Sigmoid colon (tissue), 7 donors: ENCODE measurements at places on chromosomes 6 and 20. TPM values are rescaled to one million over a fixed set of nuclear protein-coding genes. Genes with fewer than 3 reads are reported as not detected.

- DNase-seq: no peak
These were observed 71.8 kb upstream of the FBXO30 start for GRCh38 chr6:145886228-145886956.

DNA sequence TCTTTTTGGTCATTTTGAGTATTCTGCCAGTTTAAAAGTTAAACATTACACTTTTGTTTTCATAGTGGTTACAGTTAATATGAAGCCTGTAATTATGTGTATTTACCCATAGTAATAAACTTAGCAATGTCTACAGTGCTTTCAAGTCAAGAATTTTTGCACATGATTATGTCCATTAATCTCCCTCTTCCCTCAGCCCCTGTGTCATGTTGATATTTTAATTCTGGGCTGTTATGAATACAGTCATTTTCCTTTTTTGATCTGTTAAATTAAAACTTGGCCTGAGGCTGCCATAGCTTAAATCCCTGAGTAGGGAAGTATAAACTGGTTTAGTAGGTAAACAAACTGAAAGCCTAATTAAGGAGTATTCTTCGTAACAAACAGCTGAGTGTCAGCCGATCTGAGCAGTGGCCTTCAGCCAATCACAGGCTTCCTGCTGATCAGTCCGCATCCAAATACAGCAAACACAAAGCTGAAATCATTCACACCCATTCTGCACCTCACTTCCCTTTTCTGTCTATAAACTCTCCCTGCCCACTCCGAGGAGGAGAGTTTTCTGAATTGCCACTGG is 9.5 kb upstream of the SFT2D1 start:
- DNase-seq: no peak

DNA sequence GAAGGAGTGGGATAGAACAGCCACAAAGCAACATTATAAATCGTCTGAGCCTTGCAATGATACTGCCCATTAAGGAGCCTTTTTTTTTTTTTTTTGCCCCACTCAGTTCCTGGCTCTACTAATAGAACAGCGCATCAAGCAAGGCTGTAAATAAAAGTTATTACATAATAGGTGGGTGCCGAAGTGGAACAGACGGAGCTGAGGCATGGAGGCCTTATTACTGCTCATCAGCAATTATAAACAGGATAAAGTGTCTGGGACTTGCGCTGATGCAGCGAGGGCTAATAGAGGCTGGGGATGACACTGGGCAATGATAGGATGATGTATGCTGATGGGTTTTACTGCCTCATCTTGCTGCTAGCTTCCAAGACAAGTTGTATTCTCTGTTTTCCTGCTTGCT is 272.1 kb downstream of the ZFAND3 start:
- DNase-seq: peak; percentile 65

EHMT2 gene
- total RNA-seq: 34.3 TPM

DNA sequence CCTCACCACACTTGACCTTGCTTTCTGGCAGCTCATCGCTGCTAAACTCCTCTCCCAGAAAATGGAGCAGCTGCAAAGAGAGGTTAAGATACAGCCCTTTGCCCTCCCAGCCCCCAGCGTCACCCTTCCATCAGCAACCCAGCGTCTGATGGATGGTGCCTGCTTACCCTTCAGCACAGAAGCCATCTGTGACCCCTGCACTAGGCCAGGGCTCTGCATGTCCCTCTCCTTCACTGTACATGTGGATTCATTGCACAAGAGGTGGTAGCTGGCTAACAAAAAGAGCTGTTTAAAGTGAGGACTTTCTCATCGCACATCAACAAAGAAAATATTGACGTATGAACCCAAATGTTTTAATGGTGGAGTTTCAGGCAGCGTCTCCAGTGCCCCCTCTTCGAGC is 12.3 kb downstream of the LBP start:
- DNase-seq: no peak

BEND3 gene
- 0.82 TPM for total RNA-seq

BPIFA1 gene
- not detected for total RNA-seq

DNA sequence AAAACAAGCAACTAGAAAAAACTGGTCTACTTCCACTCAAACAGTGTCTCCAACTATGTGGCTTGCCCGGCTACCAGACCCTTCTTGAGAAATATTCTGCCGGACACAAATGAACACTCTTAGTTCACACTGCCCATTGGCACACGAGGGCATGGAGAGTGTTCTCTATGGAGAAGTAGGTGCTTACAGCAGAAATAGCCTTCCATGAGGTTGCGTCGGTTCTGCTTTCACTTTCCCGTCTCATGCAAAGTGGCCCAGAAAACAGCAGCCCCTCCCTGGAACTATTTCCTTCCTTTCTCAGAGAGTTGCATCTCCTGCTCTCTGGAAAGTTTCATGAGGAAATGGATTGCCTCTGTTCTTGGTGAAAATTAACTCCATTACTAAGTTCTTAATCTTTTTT is 9.5 kb upstream of the HLA-DOA start:
- peak; percentile 87 for DNase-seq

- no peak for DNase-seq
These were observed 63.1 kb downstream of the MYH7B start for GRCh38 chr20:35018590-35019371.

GRCh38 chr20:57781901-57782300 is 72.1 kb upstream of the PMEPA1 start:
- no peak for DNase-seq

DNA sequence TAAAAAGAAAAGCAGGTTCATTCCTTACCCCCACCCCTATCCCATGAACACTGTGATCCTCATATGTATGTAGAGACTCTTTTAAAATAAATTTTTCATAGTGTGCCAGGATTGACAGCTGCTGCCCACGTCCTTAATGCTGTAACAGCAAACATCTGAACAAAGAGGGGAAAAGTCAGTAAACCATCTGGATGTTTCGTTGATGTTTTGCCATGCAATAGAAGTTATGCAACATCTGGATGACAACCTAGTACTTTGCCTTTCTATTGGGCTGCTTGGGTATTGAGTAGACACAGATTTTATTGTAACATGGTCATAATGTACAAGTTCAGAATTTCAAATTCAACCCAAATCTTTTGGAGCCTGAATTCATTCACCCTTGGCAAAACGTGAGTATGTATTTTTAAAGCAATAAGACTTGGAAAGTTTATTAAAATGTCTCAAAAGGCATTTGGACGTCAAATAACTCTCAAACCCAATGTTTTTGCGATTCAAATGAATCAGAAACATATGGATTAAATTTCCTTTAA is 500.3 kb downstream of the DHX35 start:
- no peak for DNase-seq

DNA sequence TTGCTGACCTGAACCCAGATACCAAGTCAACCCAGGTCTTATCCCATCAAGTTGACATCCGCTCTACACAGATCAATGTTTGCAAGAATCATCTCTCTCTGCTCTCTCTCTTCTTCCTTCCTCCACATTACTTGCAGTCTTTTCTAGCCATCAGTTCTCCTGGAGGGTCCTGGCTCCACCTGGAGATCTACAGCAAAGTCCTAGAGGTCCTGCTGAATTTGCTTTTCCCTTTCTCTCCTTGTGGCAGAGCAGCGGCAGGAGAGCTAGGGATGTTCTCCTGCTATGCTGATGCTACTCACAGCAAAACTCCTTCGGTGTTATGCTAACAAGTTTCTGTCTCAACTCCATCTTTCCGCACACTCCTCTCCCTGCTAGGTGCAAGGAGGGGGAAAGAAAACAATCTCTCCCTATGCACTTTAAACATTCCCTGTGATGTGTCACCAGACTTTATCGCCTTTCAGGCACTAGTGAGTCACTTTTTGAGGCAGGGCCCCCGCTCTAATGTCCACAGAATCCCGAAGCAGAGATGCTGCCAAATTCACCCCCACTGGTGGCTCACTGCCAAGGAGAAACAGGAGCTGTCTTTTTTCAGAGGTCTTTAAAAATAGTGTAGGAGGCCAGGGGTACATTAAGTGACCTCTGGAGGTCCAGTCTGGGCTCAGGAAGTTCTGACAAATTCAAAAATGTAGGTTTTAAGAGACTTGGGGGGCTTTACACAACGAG is 62.6 kb downstream of the FAM50B start:
- peak; percentile 72 for DNase-seq

- DNase-seq: peak; percentile 56
These were observed 19.1 kb upstream of the NNAT start for GRCh38 chr20:37501940-37502339.

- no peak for DNase-seq
These were observed 631 bp upstream of the PGBD1 start for GRCh38 chr6:28280595-28281287.

DNA sequence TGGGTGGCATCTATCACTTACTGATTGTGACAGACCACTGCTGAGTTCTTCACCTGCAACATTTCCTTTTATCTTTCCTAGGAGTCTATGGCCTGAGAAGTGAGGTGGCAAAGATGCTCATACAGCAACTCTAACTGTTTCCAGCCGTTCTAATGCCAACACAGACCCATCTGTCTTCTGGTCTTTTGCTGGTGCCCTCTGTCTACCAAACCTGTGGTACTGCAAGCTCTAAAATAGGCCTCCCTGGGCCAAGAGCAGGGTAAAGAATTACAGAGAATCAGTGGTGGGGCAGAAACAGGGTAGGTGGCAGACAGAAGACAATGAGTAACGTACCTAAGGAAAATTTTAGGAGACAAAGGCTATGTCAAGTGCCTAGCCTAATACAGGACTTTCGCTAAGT is 611.0 kb upstream of the FLRT3 start:
- no peak for DNase-seq

DNA sequence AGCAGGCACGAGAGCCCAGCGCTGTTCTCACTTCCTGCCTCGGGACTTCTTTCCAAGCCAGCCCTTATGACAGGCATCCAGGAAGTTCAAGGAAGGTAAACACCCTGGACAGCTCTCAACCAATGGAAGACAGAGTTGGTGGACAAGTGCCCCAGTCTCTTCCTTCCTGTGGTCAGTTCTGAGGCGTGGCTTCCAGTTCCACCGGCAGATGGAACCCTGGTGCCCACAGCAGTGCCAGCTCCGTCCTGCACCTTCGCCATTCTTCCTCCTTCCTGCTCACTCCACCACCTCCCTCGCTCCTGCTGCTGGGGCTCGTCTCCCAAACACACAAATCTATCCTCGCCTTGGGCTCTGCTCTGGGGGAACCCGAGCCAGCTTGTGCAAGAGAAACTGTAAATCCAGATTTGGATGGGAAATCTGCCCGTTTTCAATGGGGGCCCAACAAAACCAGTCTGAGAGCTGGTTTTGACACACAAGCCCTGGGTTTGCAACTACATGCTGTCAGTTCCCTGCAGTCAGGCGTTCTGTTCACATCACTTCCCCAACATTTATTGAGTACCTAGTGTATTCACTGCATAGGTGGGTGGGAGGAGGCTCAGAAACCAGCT is 162.7 kb downstream of the GRM4 start:
- DNase-seq: peak; percentile 64

GRCh38 chr20:48841196-48841874 is 13.5 kb upstream of the PREX1 start:
- no peak for DNase-seq

DNA sequence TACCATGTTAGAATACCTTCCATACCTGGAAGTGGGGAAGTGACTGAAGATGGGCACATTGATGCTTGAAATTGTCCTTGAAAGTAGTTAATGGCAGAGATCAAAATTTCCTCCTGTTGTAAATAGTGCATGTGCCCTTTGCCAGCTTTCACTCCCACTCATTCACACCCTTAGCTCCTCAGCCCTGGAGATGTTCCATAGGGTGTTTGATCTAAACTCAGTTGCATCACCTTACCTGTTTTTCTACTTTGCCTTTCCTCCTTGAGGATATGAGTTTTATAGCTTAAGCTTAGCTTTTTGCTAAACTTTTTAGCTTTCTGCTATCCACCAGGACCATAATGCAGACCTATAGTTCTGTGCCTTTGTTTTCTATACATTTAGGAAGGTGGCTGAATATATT is 69.0 kb downstream of the CEP57L1 start:
- no peak for DNase-seq

- no peak for DNase-seq
These were observed 643.8 kb downstream of the HDGFL1 start for GRCh38 chr6:23213193-23213592.

DNA sequence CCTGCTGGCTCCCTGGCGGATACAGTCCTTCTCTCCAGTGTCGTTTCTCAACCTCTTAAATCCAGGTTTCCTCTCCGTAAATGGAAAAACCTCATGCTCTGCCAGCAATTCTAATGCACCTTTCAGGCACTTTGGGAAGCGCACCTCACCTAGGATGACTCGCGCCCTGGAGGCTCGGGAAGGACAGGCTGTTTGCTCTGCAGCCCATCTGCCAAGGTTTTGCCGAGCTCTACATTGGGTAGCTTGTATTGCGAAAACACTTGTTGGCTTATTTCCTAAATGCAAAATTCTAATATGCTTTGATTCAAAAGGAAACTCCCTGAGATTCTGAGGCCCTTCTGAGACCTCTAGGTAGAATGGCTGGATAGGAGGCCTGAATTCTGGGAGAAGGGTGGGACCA is 102.6 kb upstream of the MLN start:
- DNase-seq: no peak

GRCh38 chr6:21118216-21118780 is 475.3 kb upstream of the SOX4 start:
- DNase-seq: no peak

TREM1 gene
- total RNA-seq: 1.2 TPM

DNA sequence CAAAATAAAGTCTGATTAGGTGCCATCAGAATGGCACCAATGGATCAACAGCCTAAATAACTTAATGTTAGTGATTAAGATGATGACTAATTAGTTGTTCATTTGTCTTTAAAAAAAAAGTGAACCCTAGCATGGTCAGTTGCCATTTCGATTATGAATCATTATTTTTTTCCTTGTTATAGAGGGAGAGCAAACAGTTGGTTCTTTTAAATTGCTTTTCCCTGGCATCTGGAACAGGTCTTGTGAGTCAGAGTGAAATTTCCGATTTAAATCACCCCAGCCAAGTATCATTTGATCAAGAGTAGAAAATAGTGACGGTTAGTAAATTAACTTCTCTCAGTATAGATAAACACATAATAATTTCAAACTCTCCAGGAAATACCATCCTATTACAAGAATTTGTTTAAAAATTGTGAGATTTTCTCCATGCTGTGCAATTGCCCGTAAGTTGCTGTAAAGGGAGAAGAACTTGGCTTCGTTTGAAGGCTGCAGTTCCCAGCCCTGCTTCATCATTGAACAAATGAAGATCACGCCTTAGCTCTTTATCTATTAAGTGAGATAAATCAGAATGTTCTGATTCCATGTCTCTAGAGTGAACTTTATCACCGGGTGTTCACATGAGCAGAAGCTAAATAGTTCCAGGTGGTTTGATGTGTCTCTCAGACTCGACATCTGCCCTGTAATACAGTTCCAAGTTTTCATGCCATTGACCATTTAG is 741.3 kb downstream of the DOK5 start:
- DNase-seq: no peak
